ENCODE measurements at places on chromosomes 3 and 15.
A peak's percentile ranks its signal among the peaks of the same experiment; 100 is the strongest.

- DNase-seq = peak; percentile 28
Measured at GRCh38 chr3:141913150-141913811, 36.8 kb downstream of the ATP1B3 start.

DNA sequence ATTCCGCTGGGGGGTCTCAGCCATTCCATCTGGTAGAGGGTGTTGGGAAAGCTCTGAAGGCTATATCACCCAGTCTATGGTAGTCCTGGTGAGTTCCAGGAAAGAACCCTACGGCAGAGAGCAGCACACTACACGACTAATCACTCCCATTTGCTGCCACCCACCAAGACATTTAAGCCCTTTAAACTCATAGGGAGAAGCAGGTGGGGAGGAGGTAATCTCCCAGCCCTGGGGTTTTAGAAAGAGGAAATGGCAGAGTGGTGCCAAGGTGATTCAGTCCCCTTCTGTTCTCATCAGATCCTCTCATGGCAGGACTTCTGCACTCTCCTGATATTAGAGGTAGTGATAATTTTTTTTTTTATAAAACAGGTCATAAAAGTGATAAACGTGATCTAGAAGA lies 10.6 kb upstream of the VWA5B2 start:
- no peak for DNase-seq

GRCh38 chr3:182212479-182213076 lies 500.9 kb downstream of the SOX2 start:
- peak; percentile 25 for DNase-seq

DNA sequence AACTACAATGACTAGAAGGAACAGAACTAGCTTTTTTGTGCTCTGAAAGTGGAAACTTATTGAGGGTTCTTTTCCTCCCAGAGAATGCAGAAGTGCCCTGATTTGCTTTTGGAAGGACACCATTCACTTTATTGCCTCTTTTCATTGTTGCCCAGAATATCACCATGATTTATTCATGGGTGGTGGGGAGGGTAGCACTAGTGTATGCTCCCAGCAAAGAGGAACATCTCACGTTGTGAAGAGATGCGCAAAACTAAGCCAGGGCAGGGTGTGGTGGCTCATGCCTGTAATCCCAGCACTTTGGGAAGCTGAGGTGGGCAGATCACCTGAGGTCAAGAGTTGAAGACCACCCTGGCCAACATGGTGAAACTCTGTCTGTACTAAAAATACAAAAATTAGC lies 31.4 kb downstream of the FLNB start:
- no peak for DNase-seq

GRCh38 chr15:79307251-79307650 lies 3.7 kb upstream of the TMED3 start:
- DNase-seq = no peak

DNA sequence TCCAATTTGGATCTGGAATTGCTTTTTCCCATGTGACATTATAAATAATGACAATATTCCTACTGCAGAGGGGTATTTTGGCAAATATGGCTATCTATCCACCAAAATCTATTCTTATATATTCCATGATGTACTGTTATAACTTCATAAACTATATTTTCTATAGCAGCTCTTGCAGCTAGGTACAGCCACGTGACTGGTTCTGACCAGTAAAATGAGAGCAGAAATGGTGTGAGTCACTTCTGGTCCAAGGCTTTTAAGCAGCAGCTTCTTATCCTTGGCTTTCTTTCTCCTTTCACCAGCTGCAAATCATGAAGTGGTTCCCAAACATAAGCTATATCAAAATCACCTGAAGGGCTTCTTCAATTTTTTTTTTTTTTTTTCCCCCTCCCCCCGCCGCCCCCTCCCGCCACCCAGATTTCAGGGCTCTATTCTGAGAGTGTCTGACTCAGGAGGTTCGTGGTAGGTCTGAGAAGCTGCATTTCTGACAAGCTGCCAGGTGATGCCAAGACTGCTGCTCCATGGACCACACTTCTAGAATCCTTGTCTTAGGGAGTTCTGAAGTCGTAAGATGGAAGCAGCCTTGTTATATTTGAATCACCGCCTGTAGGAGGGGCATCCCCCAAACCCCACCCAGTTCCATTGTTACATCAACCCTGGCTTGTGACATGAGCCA lies 357.5 kb downstream of the CHST2 start:
- no peak for DNase-seq

GRCh38 chr3:119647843-119648575 lies 12.4 kb downstream of the POPDC2 start:
- DNase-seq = no peak

DNA sequence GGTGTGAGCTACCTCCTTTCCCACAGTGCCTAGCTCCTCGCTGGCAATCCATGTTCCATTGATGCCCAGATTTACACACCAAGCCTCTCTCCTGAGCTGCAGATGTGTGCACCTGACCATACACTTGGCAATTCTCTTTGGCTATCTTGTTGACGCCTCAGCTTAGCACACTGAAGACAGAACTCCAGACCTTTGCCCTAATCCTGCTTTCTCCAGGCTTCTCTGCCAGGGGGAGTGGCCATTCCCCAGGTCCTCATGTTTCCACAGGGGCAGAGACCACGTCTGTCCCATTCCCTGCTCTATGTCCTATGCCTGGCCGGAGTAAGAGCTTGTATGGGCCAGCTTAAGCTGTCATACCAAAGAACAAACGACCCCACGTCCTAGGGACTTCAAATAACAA lies 30.2 kb upstream of the ALDH1L1 start:
- DNase-seq = no peak

- no peak for DNase-seq
Measured at GRCh38 chr3:73575519-73575918, 49.2 kb downstream of the PDZRN3 start.

DNA sequence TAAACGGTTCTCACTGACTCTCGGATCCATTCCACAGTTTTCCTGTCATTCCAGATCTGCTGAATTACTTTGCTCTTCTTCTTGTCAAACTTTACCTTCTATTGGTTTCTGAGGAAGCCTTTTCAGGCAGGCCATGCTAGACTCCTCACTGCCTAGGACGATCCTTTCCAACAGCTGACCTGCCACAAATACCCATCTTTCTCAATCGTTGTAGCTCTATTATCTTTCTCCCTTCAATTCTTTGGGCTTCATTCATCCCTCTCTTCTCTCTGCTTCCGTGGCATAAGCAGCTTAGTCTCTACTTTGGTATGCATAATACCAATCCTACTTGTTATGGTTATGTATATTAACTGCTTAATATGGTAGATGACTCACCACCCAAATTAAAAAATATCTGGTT lies 421.8 kb downstream of the NLGN1 start:
- no peak for DNase-seq

GRCh38 chr3:194993896-194994295 lies 277.1 kb downstream of the XXYLT1 start:
- no peak for DNase-seq

GRCh38 chr3:106103383-106103782 lies 234.6 kb upstream of the CBLB start:
- DNase-seq = no peak

- no peak for DNase-seq
Measured at GRCh38 chr3:42557854-42558253, 23.9 kb downstream of the SEC22C start.

DNA sequence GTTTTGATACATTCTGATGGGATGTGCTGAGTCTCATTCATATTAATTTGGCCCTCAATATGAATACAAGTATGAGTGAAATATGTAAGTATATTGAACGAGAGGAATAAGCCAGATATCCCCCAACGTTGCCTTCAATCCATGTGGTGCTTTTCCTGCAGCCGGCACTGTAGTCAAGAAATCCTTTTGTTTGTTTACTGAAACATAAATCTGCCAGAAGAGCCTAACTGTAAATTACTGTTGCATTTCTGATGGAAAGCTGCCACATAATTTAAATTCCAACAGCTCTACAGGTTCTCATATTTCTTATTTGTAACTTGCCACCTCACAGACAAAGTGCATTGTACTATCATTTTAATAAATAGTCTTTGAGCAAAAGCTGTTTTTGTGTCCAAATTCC lies 314.0 kb downstream of the KBTBD8 start:
- DNase-seq = no peak

DNA sequence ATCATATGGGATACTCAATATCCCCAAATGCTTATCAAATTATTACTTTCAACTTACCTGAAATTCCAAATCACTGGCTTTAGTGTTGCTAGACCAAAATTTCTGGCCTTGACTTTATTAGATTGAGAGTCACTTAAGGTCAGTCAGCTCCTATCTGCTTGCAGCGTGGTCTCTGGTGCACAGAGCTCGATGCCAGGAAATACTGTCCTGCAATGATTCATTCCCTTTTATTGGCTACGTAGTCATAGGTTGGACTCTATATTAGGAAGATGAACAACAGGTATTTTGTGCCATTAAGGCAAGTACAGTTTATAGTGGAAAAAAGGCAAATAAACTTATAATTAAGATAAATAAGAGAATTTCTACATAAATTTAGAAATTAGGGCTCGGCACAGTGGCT lies 378.6 kb upstream of the MCTP2 start:
- no peak for DNase-seq

DNA sequence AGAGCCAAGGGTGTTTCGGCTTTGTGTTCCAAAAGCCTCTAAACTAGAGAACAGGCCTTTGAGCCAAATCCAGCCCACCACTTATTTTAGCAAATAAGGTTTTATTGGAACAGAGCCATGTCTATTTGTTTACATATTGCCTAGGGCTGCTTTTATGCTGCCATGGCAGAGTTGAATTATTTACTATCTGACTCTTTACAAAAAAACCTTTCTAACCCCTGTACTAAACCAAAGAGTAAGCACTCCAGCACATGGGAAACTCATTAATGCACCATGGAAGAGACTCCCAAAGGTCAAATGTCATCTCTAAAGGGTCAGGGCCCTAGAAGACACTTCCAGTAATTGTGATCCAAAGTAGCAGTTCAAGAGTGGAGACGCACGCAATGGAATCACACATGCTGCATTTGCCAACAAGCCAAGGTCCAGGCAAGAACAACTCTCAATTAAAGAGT lies 22.3 kb downstream of the OSBPL10 start:
- peak; percentile 79 for DNase-seq

GRCh38 chr15:78540871-78541743 lies 863 bp downstream of the PSMA4 start:
- DNase-seq = no peak

- no peak for DNase-seq
Measured at GRCh38 chr15:89127054-89127702, 38.9 kb downstream of the ABHD2 start.

DNA sequence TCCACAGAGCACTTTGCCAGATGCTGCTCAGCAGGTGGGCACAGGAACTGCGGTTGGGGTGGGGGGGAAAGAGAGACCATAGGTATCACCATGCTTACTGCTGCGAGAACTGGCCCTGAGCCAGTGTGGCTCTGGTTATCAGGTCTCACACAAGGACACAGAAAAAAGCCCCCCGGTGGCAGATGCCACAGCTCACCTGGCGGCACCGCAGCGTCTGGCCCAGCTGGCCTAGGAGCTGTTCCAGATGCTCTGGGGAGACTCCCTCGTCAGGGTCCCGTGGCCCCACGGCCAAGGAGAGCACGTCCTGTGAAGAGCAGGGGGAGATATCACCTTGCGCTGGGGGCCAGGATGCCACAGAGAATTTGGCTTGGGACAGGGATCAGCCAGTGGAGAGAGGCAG lies 10.8 kb downstream of the CDAN1 start:
- no peak for DNase-seq

DNA sequence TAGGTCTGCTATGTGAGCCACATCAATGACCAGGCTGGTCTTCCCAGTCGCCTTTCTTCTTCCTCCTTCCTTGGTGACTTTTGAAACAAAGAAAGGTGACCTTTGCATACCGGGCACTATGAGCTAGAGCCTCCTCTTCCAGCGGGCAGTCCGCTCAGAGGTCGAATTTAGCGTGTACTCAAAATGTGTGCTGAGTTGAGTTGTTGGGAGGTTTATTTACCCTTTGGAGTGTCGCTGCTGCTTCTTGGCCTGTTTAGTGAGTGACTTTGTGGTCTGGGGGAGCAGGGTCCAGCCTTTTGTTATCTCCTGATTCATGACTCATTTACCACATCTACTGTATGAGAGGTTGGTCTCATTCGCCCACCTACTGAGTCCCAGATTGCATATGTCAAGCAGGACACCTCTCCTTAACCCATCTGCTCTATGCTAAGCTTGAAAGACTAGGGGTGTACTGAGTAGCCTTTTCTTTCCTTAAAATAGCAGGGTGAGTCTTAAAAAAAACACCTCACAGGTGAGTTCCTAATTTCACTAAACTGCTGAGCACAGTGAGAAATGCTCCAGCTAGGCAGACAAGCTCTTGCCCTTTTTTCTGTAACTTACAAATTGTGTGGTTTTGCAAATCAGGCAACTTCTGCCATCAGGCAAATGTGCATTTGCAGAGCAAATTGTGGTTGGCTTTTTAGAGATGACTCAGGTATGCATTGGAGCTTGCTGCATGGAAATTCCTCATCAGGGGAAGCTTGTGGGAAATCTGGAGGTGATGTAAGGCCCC lies 3.2 kb upstream of the SIAH2 start:
- no peak for DNase-seq

- DNase-seq = no peak
Measured at GRCh38 chr15:43246261-43246774, 20.4 kb downstream of the TGM5 start.

DNA sequence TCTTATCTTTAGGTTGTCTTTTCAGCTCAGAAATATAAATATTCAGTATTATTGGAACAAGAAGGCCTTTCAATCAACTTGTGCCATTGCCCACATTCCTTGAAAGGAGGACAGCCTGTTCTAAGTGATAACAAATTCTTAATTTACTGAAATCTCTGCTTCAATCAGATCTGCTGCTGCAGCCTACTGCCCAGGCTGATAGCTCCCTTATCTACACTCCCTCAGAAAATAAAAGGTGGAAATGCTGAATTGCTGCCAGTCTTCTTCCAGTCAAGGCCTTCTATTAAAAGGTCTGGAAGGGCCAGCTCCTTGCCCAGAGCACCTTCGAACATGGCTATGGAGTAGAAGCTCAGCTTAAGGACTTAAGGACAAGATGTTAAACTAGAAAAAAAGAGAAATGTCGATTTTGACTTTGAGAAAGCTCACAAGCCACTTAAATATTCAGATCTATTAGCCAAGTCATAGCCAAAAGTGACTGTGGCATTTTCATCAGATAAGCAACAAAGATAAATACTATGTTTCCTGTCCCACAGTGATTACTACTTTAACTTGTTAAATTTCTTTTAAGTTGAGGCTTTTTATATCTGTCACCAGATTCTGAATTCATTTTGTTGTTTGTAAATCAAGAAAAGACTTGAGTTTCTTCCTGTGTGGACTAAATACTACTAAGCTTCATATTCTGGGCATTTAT lies 480.5 kb upstream of the CBLB start:
- DNase-seq = no peak

Data from right lung (tissue), 10 donors.